Cortex of kidney (tissue), 1 donor: ENCODE measurements at places on chromosomes 6 and 20.

DNA sequence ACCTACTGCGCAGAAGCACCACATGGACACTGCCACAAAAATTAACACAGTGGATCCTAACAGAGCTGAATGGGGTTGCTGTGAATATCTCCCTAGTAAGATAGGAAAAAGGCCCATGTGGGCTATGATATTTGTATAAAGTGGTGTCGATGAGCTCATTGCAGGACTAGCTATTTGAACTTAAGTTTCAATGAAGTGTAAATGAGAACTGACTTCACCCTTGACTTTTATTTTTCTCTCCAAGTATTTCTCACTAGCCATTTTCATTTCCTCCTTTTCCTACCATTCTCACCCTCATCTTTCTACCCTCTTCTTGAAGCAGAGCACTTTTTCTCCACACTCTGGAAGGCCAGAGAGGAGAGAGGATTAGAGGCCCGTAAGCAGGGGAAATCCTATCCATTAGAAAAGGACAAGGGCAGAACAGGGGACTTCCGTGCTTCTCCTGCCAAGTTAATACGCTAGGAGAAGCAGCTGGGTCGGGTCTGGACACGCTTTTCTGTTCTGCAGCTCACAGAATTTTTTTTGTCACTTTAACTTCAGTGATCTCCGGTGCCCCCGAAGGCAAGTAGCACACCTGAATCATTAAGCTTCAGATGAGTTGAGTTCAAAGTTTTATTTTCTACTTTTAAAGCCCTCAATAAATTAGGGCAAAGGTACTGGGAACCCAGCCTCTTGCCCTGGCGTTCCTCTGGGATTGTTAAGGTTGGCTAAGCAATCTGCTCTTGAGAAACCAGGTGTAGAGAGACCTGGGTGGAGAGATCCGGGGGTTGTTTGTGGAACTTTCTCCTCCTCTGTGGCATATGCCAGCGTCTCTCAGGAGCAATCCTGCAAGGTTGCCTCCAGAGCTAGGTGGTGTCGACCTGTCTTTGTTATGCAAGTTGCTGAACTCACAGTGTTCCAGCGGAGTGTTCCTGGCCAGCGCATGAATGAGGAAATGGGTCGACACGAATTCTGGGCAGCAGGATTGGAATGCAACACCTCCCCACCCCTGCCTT is 56.2 kb upstream of the ARID1B start:
- DNase-seq = no peak

DNA sequence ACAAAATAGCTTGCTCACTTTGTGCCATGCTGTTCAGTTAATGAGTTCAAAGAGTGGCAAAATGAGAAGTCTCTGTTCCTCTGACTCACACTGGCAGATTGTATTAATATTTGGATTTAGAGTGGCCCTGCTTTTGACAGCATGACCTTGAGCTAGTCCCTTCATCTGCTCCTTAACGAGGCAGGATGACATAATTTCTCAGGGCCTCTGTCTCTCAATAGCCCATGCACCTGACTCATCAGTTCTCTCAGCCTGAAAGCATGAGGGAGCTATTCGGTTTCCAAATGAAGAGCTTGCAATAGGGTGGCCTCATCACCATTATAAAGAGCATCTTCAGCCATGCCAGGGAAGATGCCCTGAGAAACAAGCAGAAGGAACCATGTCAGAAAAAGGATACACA is 38.2 kb downstream of the CAP2 start:
- DNase-seq = no peak

- DNase-seq = no peak
These were observed 95.1 kb upstream of the MPC1 start for GRCh38 chr6:166477647-166478365.

- no peak for DNase-seq
These were observed 2.9 kb upstream of the HRH3 start for GRCh38 chr20:62222972-62223371.

- no peak for DNase-seq
These were observed 150.0 kb upstream of the RIPOR2 start for GRCh38 chr6:25085756-25086155.

GRCh38 chr6:36336779-36337241 is at the start of gene BNIP5:
Gene BNIP5, minus strand, starts transcription at chr6:36336888. Its CDS starts 6,198 bp downstream, at chr6:36330690.
- DNase-seq = no peak

DNA sequence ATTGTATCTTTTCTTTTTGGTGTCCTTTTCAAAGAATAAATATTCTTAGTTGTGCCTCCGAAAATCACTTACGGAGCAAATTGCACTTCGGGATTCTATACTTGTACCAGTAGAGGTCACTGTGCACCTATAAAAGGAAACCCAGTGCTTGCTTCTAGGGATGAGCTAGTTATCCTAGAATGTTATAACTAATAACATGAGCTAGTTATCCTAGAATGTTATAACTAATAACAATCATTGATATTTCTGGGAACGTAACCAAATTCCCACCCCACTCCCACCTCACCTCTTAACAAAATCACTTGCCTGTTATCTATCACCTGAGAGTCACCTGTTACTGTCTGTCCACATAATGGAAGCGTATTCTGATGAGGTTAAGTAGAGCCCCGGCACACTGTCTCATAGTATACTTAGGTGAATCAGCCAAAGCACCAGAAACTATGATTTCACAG is 126.9 kb upstream of the TIAM2 start:
- DNase-seq = no peak

GRCh38 chr20:10924644-10925201 is 250.9 kb upstream of the JAG1 start:
- DNase-seq = no peak

GRCh38 chr6:151001387-151002056 is 136.0 kb downstream of the MTHFD1L start:
- DNase-seq = no peak

DNA sequence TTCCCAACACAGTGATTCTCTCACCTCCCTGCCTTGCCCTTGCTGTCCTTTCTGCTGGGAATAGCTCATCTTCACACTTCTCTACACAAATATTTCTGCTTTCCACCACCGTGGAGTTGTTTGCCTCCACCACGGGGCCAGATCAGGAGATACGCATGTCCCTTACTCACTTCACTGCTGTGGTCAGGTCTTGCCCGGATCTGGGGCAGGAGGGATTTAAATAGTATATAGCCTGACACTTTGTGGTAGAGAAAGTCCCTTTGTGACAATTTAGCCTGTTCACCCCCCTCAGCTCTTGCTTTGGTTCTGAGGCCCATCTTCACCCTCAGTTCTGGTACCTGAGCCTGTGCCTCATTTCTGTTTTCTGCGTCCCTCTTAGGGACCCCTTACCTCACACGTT is 92.6 kb upstream of the PREP start:
- no peak for DNase-seq
